ENCODE measurements at places on chromosomes 4 and X. TPM values are rescaled to one million over a fixed set of nuclear protein-coding genes. Genes with fewer than 3 reads are reported as not detected.

GRCh38 chr4:69831646-69832325 lies 28.2 kb downstream of the SULT1E1 start:
- no peak for DNase-seq

DNA sequence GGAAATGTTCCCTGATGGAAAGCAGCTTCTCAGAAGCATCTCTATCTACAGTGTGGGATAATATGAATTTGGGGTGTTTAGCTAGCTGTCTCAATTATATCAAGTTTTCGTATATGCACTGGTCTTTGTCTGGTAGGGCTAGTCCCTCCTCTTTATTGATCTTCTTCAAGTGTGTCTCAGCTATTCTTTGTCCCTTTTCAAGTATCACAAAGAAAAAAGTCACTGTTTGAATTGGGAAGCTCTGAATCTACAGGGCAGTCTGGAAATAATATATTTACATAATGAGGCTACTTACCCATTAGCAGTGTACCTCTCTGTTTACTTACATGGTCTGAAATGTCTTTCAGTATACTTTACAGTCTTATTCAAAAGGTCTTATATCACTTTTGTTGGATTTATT lies 526.0 kb downstream of the IL1RAPL1 start:
- no peak for DNase-seq

GRCh38 chr4:162865102-162865501 lies 301.6 kb downstream of the NAF1 start:
- DNase-seq: no peak

DNA sequence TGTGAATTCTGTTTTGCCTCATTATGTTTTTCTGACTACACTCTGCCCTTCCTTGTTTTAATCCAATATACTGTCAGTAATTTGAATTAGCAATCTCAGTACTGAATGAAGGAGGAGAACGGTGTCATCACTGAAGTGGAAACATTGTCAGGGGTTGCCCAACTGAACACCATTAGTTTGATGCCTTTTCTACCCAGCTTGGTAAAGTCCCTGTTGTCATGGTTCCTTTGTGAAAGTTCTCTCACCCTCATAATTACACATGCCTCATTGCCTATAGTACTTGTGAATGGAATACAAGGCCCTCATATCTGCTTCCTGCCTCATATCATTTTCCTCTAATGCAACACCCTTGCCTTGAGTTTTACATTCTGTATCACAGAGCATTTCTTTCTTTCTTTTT lies 76.9 kb downstream of the RRAGB start:
- DNase-seq: no peak

NPY1R gene
- total RNA-seq: 2.6 TPM

UGT2B15 gene
- not detected for total RNA-seq

PCDH11X gene
- 1.3 TPM for total RNA-seq

- no peak for DNase-seq
These were observed 40.5 kb downstream of the MED14 start for GRCh38 chrX:40694802-40695201.

DUSP21 gene
- not detected for total RNA-seq

DNA sequence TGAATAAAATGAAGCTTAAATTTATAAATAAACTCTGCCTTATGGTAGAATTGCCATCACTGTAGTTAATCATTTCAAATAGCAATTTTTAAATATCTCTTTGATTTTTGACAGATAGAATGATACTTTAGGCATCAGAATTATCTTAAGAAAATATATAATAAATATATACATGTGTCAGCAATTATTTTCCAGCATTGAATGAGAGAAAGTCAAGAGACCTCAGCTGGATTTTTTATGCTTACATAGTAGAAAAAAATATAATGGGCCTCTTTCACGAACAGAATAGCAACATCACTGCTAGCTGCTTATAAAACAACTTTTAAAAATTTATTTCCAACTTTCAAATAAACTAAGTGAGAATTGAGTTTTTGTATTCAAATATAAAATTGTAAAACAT lies 424.0 kb upstream of the MAGEB16 start:
- no peak for DNase-seq

- no peak for DNase-seq
These were observed 2.8 kb upstream of the AWAT1 start for GRCh38 chrX:70231666-70232065.

DNA sequence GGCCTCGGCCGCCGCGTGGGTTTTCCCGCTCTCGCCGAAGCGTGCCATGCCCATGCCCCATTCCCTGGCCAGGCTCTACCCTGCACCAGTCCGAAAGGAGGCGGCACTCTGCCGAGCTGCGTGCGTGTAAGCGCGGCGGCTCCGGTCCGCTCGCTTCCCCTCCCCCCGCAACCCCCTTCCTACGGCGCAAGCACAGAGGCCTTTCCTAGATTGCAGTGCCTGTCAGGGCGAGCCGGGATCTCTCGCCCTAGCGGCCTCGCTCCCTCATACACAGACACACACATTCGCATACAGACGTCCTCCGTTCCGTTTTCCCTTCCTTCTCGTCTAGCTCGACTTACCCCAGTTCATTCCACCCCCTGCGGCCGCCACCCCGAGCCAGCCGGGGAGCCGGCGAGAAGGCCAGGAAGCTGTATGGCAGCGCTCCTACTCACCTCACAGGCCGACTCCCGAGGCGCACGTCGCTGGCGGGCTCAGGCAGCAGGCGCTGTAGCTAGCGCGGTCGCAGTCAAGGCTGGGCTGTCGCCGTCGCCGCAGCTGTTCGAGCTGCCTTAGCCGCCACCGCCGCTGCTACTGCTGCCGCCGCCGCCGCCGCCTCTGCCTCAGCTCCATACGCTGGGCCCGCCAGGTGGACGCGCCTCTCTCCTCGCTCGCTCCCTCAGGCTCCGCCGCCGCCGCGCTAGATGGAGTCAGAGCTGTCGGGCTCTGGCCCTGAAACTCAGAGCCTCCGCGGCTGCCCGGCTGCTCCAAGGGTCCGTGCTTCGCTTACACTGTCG lies 615 bp downstream of the NEXMIF start:
- peak; percentile 27 for DNase-seq

DNA sequence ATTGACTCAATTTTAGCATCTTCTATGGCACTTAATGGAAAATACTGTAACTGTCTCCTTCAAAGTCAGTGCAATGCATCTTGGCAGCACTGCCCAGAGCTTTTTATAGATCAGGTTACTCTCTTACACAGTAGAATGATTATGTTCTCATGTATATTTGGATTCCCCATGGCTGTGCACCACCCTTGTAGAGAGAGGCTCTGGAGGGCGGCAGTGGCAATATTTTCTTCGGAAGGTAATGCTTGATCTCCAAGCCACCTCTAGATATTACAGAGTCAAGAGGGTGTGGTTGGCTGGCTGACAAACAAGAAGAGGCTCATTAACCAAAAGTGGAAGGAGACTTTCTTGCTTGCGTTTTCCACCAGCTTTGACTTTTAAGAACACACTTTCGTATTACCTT lies 72.8 kb upstream of the ARSJ start:
- DNase-seq: no peak

KIT gene
- total RNA-seq: 49.1 TPM

- DNase-seq: no peak
These were observed 163.3 kb upstream of the PRDX4 start for GRCh38 chrX:23503835-23504539.

DNA sequence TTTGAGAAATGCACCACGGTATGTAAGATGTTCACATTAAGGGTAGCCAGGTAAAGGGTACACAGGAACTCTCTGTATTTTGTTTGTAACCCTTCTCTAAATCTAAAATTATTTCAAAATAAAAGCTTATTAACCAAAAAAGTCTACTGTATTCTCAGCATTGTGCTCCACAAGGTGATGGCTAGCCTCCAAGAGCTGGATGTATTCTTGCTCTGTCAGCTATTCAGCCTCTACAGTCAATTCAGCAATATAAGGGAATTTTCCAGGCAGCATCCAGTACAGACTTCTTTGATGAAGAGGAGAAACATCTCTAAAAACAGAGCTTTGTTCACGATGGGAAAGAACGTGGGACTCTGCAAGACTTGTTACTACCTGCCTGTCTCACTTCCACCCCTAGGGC lies 63.5 kb upstream of the MAOA start:
- no peak for DNase-seq

GRCh38 chrX:43618366-43619205 lies 37.5 kb upstream of the MAOA start:
- no peak for DNase-seq

DNA sequence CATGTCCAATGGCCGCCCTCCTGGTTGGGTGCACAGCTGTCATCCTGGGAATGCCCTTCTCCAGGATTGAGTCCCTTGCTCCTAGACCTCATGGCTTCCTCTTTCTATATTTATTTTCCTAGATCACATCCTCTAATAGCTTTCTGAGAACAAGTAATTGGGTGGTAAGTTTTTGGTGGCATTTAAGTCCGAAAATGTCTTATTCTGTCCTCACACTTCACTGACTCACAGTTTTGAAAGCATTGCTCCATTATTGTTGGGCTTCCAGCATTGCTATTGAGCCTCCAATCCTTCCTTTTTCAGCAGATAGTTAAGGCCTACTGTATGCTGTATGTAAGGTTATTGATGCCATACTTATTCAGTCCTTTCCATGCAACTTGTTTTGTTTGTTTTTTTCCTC lies 25.9 kb downstream of the PGM2 start:
- DNase-seq: no peak

NAT8L gene
- total RNA-seq: 0.36 TPM

TRIML2 gene
- total RNA-seq: 13.4 TPM

- DNase-seq: no peak
These were observed 230.9 kb upstream of the TEX13A start for GRCh38 chrX:105451401-105451800.

ARMCX6 gene
- 123 TPM for total RNA-seq

AKAP14 gene
- not detected for total RNA-seq

- no peak for DNase-seq
These were observed 20.3 kb upstream of the GTPBP6 start for GRCh38 chrX:338836-339400.

DOCK11 gene
- total RNA-seq: 10.9 TPM

DNA sequence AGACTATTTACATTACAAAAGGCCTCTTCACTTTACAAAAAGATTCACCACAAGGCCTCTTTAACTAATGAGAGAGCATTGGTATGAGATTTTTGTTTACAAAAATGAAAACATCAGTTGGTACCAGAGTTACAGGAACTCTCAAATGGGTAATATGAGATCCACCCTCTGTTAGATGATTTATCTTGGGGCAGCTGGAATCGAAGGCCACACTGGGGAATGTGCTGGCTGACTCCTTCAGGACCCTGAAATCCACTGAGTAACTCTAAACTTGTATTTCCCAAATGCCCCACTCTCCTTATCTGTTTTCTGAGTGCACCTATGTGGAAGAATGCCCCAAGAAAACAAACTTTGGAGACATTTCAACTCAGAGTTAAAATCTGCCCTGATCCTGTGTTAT lies 232.9 kb upstream of the F9 start:
- DNase-seq: no peak
